Thoracic aorta (tissue), 2 donors: ENCODE measurements at places on chromosomes 5 and 9. TPM values are rescaled to one million over a fixed set of nuclear protein-coding genes. Genes with fewer than 3 reads are reported as not detected.

Gene IFNK
- not detected for total RNA-seq

Gene PRDM9
- not detected for total RNA-seq

Gene LCP2
- total RNA-seq, result 76.5 TPM

Gene SLC6A3
- total RNA-seq, result 0.14 TPM

Gene SERINC5
- 13.9 TPM for total RNA-seq

Gene NUTM2G
- total RNA-seq, result not detected

DNA sequence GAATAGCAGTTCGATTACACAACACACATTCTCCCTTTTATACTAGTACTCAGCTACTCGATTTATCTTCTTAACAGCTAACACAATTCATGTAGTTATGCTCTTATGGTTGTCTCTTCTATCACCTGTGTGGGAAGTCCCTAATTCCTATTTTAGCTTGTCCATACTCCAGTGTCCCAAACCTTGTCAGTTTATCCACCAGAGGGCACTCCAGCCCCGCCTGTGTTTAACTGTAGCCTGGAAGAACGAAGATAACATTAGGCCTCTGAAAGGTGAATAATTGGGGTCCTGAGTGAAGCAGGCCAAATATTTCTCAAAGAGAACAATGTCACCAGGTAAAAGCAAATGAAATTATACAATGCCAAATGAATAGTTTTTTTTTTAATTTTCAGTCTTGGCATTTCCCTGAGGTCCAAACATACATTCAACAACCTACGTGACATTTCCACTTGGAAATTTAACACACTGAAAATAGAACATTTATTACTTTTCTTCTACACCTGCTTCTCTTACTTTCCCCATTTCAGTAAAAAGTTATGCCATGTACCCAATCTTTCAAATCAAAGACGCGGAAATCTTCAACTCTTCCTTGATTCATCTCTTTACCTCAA, 560.7 kb downstream of the HTR1A start:
- DNase-seq, result no peak

DNA sequence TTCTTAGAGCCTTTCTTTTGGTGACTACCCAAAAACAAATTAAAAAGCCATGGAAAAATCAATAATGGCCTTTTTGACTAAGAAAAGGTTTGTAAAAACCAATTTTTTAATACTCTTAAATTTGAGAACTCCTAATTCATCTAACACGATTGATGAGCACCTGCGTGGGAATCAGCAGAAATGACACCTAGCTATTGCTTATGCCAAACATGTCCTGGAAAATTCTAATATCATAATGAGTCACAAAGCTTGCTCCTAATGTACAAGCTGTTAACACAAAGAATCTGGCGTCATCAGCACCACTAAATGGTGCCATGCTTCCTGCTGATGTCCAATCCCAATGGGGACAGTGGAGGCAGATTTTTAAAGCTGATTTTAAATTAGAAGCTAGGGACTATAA, 146.2 kb upstream of the LRRTM2 start:
- DNase-seq, result no peak

DNA sequence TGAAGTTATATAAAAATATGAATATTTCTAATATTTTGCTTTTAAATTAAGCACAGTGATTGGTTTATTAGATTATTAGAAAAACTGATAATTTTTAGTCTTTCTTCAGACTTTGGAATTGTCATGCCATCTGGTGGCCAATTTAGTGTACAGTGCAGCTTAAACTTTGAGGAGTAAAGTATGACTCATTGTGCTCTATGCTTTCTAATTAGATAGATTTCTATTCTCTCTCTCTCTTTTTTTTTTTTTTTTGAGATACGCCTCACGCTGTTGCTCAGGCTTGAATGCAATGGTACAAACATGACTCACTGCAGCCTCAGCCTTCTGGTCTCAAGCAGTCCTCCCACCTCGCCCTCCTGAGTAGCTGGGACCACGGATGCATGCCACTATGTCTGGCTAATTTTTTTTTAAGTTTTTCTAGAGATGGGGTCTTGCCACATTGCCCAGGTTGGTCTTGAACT, 42.1 kb upstream of the GPR21 start:
- peak; percentile 23 for DNase-seq

- no peak for DNase-seq
Observed at GRCh38 chr5:124030043-124030491, 518.1 kb downstream of the CSNK1G3 start.

- no peak for DNase-seq
Observed at GRCh38 chr9:112914524-112914923, 23.8 kb upstream of the SLC46A2 start.

- DNase-seq, result no peak
Observed at GRCh38 chr9:79501546-79501945, 70.2 kb upstream of the TLE4 start.

DNA sequence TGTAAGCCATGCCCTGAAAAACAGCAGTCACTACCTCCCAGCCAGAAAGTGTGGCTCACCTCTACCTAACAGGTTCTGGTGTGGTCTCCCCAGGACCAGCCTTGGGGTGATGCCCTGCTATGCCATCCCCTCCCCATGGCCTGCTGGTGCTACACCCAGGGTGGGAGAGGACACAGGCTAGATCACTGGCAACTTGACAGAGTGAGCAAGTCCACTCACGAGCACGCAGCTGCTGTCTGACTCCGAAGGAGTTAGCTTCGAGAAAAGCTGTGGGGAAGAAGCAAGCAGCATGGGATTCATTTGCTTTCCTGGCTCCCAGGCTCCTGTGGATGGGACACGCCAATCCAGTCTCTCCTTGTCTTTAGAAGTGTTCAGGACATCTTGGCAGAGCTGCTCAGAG, 102.2 kb downstream of the COL5A1 start:
- DNase-seq, result no peak

DNA sequence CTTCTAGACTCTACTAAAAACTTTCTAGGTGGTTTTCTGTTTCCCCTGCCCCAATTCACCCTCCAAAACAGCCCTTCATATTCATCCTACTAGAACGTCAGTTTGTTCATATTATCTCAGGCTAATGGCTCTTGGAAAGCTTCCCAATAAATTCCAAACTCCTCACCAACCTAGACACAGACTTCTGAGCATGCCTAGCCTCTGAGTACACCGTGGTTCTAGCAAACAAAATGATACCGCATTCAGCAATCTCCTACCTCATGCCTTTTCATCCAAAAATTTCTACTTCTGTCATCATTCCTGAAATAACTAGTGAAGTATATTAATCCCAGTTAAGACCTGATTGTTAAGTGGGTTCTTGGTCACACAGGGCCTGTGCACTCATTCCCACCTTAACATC, 46.5 kb upstream of the NR5A1 start:
- no peak for DNase-seq

DNA sequence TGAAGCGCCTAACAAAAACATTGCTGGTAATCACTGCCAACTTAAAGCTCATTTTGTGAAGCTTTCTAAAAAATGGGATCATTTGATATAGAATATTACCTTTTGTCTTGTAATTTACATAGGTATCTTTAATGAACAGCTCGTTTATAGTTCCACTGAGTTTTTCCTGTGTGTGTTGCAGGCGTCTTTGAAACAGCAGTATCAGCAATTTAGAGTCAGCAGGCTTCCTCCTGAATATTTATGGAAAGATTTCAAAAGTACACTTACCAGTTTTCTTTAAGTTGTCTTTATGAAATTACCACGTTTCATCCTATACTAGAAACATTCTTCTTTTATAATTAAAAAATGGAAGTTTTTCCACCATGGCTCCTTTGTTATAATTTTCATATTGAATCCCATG, 140.3 kb upstream of the GRIN3A start:
- no peak for DNase-seq

GRCh38 chr5:167207081-167207480, 1084.4 kb upstream of the WWC1 start:
- no peak for DNase-seq

GRCh38 chr5:41882765-41883164, 12.5 kb upstream of the OXCT1 start:
- DNase-seq, result no peak
